ENCODE measurements at places on chromosomes 12 and 14.

DNA sequence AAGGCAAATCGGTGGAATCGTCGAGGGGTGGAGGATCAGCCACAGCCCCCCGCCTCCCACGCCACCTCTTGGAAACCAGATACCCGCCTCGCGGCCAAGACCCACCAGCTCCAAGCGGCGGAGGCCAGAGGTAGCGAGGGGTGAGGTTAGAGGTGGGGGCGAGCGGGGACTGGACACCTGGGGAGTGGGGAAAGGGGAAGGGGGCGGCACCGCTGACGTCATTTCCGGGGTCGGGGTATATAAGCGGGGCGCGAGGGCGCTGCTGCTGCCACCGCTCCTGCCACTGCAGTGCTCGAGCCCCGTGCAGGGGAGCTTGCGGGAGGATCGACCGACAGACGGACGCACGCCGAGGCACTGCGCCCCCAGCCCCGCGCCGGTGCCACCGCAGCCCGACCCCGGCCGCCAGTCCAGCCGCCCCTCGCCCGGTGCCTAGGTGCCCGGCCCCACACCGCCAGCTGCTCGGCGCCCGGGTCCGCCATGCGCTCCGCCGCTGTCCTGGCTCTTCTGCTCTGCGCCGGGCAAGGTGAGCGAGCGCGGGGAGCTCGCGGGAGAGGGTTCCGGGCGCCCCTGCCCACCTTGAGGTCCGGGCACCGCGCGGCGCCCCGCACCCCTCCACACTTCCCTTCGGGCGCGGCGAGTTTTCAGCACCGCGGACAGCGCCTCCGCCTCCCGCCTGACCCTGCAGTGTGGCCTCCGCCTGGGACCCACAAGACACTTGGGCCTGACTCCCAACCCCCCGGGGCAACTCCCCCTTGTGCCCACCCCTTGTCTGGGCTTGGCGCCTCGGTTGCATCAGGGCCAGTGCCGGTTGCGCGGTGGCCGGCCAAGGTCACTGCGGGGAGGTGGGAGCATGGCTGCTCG, at the start of gene CHGA:
CHGA (plus strand) TSS at position 268 of the 861 bp plus-strand sequence; CDS start at position 478, 210 bp downstream.
- peak; percentile 18 for DNase-seq

DNA sequence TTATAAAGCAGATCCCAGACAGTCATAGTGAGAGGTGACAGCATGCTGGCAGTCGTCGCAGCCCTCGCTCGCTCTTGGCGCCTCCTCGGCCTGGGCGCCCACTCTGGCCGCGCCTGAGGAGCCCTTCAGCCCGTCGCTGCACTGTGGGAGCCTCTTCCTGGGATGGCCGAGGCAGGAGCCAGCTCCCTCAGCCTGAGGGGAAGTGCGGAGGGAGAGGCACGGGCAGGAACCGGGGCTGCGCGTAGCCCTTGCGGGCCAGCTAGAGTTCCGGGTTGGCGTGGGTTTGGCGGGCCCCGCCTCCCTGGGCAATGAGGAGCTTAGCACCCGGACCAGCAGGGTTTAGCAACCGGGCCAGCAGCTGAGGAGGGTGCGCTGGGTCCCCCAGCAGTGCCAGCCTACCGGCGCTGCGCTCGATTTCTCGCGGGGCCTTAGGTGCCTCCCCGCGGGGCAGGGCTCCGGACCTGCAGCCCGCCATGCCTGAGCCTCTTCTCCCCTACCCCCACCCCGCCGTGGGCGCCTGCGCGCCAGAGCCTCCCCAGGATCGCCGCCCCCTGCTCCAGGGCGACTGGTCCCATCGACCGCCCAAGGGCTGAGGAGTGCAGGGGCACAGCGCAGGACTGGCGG, 451.2 kb upstream of the DCN start:
- no peak for DNase-seq

- no peak for DNase-seq
Observed at GRCh38 chr14:60206837-60207533, 41.8 kb upstream of the DHRS7 start.

GRCh38 chr12:115857160-115857920, 420.2 kb downstream of the MED13L start:
- no peak for DNase-seq

GRCh38 chr14:103517721-103518421, 4.8 kb downstream of the CKB start:
- DNase-seq, result no peak

GRCh38 chr14:21617614-21618013, 17.1 kb downstream of the OR10G2 start:
- DNase-seq, result no peak

DNA sequence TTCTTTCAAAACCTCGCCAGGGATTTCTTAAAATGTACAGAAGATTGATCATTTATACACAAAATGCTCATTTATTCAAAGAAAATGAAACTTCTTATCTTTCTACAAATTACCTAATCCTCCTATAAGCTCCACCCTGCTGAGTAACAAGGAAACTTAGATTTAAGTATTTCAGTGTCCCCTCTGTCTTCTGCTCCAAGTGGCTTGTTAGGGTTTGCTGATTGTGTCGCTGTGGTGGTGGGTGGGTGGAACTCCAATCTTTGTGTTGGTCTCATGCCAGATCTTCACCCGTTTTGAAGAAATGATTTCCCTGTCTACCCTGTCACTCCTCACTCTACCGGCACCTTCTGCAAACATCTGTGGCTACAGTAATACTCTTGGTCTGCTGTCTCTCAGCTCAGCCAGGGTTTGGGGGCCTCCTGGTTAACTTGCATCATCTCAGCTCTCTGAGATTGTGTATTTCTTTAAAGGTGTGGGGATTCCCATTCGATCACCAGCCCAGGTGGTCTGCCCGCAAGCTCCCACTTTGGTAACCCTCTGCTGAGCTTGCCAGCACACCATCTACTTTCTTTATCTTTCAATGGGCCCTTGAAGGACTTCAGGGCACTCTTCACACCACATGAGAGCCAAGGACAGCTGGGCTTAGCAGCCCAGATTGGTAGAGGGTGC, 73.8 kb downstream of the DRAM1 start:
- no peak for DNase-seq

GRCh38 chr14:102479777-102480176, 29.8 kb downstream of the ANKRD9 start:
- no peak for DNase-seq

DNA sequence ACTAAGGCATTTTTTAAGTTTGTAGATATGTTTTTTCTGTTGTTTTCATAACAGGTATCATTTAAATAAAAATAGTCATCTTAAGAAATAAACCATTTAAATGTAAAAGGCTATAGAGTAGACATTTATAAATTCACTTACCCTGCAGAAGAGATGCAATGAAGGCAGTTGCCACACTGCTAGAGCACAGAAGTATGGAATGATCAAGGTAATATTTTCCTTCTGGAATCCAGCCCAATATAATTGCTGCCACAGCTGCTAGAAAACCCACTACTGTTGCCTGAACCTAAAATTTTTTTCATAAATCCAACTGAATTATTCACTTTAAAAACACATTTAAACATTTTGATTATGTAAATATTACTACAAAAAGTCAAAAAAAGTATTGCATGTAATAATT, 69.2 kb downstream of the SLC41A2 start:
- DNase-seq, result no peak

DNA sequence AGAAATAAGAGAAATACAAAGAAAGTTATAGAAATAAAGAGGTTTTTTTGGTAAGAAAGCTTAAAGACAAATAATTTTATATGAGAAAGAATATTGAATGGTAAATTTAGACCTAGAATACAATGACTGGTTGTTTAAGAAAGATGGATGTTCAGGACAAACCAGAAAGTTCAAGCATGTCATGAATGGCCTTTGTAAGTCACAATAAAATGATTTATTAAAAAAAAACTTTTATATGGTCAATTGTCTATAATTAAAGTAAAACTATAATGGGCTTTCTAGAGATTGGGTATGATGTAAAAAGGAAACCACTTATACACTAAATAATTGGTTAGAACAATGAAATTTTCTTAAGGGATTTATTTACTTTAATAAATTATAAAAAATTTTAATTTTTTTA, 19.8 kb upstream of the CAPRIN2 start:
- no peak for DNase-seq

GRCh38 chr14:72576258-72576657, 317.6 kb downstream of the DPF3 start:
- no peak for DNase-seq

GRCh38 chr12:132451172-132451835, 38.6 kb upstream of the FBRSL1 start:
- DNase-seq, result no peak

DNA sequence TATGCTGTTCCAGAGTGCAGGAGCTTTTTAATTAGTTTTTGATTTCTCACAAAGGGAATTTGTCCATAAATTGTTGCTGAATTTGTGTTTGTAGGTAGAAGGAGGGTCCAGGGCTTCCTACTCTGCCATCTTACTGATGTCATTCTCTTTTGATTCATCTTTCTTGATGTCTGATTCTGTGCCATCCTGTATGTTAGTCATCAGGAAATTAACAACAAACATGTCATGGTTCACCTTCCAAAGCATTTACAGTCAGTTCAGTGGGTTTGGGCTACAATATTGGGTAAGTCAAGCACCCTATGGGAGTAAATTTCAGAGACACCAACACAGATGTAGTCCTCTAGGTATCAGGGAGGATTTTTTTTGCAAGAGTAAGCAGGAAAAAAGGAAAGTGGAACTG, 135.2 kb upstream of the SLC38A2 start:
- no peak for DNase-seq

GRCh38 chr12:50309950-50310349, 26.6 kb upstream of the LIMA1 start:
- DNase-seq, result no peak

DNA sequence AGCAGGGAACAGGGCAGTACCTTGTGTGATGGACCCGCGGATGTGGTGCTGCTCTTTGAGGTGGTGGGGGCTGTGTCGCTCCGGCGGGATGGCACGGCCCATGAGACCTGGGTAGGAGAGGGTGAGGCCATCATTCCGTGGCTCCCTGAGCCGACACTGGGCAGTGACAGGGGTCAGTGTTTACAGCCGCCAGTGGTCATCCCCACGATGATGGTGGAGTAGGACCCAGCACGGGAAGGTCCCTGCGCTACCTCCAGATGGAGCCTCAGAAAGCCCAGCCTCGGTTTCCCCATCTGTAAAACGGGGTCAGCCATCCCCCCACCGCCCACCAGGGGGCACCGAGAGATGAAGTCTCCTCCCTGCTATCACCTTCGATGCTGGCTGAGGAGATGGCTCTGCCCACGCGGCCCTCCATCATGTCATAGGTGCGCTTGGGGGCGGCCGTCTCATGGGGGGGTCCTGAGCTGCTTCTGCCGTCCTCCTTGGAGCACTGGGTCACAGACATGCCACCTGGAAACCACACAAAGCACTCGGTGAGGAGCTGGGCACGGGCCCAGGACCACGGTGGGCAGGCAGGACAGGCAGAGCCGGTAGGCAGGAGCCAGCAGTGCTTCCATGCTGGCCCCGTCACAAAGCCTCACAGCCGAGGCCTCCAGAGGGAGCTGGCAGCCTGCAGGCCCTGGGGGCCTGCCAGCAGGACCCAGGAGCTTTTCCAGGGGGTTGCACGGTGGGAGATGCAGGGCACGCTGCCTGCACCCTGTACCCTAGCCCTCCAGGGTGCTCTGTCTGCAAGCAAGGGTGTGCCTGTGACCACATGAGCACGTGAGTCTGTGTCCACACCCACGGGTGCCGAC, 53.1 kb downstream of the RFLNA start:
- DNase-seq, result no peak

GRCh38 chr14:93269341-93270068, 62.4 kb downstream of the UBR7 start:
- DNase-seq, result peak; percentile 57

GRCh38 chr12:120801146-120801545, 75.5 kb downstream of the ACADS start:
- DNase-seq, result no peak

DNA sequence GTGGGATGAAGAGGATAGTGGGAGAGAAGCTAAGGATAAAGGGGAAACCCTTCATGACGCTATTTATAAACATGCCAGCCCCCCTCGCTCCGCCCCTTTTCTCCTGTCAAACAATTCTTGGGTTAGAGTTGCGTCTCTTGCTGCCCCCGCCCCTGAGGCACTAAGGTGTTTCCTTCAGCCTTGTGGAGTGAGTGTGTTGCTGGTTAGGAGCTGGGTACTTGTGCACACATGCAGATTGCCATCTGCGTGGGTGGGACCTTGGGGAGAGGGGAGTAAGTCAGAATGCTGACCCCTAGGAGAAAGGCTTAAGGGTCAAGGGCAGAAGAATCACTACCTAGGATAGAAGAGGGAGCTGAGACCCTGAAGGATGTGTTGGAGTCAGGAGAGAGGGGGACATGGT, 5.4 kb downstream of the FOXJ2 start:
- no peak for DNase-seq

DNA sequence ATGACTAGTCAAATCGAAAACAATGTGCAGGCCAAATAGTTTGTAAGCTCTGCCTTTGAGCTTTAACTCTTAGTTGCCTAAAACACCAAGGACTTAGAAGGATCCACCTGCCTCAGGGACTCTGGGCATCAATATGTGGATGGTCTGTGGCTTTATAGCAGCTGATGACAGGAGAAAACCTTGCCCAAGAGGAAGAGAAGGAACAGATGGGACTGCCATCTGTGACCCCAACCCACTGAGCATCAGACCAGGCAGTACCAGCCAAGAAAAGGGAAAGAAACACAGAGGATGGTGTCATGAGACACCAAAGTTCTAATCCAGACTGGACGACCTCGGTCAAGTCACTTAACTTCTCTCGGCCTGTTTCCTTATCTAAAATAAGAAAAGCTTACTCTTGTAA, 12.7 kb downstream of the TGFB3 start:
- DNase-seq, result no peak

DNA sequence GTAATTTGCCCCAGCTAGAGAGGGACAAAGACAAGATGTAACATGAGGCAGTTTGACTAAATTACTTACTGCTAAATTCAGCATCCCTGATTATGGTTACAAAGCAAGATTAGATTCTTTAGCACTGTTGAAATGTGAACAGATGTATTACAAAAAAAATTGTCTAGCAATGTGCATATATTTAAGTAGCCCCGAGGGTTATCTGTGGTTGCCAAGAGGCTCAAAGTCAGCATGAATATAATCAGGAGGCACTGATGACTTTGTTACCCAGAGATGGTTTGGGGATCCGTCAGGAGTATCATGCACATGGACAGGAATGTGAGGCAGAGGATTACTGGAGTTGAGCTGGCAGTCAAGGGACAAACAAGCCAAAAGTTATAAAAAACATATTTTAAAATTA, 356.9 kb upstream of the CCDC196 start:
- no peak for DNase-seq

GRCh38 chr14:69238883-69239282, 21.1 kb upstream of the GALNT16 start:
- no peak for DNase-seq

DNA sequence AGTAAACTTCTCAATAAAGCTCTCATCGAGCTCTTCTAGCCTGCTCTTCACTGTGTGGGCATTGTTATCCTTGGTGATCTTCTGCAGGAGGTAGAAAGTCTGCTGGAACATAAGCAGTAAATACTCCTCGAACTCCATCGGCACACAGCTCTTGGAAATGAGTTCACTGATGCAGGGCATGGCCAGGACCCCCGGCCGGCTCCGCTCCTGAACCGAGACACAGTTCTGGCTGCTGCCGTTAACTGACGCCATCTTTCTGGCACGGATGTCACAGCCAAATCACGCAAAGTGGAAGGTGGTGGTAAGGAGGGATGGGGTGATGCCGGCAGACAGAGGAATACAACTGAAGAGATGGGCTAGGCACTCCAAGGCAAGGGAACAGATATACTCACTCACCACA, 23.7 kb upstream of the EDDM3A start:
- no peak for DNase-seq

- DNase-seq, result no peak
Observed at GRCh38 chr14:99554184-99554583, 49.8 kb downstream of the CCDC85C start.
